Muscle of arm (tissue), 14 donors: ENCODE measurements at places on chromosomes 16 and 17.
A peak's percentile ranks its signal among the peaks of the same experiment; 100 is the strongest.

- no peak for DNase-seq
These were observed 41.1 kb upstream of the GSE1 start for GRCh38 chr16:85571813-85572619.

DNA sequence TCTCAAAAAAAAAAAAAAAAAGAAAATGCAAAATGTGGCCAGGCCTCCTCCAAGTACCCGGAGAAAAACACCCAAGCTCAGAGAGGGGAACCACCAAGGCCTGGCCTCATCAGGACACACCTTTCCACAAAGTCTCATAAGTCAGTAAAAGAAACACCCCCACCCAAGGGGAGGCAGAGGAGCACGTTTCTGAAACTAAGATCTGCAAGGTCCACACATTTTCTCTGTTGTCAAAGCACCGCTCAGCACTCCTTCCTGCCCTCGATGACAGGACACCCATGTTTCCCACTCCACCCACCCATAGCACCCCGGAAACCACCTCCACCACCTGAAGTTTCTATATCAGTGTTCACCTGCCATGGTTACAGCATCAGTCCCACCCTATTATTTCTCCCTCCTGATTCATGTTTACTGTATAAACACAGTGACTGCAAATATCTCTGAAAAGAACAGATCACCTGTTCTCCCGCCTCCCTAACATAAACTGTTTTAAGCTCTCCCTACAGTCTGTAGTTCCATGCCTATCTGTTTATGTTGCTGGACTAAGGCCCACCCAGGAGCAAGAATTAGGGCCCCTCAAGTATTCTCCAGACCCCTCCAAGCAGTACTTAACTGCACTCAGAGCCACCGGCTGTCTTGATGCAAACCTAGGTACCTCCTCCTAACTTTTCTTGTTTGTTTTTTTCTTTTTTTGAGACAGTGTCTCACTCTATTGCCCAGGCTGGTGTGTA lies 2.0 kb downstream of the CORO7 start:
- no peak for DNase-seq

DNA sequence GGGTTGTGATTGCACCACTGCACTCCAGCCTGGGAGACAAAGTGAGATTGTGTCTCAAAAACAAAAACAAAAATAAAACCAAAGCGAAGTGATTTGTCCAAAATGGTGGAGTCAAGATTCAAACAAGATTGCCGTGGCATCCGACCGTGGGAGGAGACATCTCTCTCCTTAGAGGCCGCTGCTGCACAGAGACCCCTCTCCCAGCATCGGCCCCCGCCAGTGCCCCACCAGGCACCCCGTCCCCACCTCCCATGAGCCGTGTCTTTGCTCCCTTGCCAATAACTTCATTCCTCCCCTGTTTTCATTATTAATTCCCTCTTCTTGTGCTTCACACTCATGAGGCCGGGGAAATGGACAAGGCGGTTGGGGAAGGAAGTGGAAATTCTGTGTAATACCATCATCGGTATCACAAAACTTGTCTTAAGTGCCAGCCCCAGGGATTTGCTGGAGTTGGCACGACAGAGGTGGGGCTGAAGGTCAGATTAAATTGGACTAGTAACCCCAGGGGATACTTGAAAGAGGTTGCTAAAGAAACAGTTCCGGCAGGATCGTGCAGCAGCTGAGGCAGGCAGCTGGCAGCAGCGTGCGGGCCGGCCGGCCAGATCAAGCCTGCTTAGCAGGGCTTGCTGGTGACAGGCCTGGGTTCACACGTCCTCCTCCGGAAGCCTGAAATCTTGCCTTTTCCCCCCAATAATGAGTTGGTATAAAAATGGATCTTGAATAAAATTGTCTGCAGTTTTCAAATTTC lies 66.8 kb downstream of the RTN4RL1 start:
- no peak for DNase-seq

- no peak for DNase-seq
These were observed 91.0 kb upstream of the SDK2 start for GRCh38 chr17:73735245-73735644.

- no peak for DNase-seq
These were observed 2.7 kb upstream of the KCNJ2 start for GRCh38 chr17:70166615-70167014.

DNA sequence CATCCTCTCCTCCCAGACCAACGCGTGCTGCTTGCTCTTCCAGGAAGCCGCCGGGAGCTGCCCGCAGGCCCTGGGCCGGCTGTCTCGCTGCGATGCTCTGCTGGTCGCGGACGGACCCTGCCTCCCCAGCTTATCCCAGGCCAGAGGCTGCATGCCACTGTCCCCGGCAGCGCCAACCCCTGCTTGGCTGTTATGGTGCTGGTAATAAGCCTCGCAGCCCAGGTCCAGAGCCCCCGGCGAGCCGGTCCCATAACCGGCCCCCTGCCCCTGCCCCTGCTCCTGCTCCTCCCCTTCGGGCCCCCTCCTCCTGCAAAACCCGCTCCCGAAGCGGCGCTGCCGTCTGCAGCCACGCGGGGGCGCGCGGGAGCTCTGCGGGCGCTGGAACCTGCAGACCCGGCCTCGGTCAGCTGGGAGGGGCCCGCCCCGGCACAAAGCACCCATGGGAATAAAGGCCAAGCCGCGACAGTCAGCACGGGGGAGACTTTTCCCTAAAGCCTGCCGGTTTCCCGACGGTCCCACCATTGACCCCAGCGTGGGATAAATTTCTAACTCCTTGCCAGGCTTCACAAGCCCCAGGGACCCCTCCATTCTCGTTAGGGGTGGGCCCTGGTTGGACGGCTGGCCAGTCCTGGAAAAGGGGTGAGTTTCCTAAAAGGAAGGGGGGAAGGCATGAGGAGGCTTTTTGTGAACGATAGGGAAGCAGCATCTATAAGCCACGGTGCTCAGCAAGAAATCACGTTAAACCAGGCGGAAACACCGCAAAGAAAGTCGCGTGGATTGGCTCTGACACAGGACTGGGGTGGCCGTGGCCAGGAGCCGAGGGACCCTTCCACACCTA lies 11.2 kb downstream of the ENPP7 start:
- DNase-seq, result peak; percentile 68

DNA sequence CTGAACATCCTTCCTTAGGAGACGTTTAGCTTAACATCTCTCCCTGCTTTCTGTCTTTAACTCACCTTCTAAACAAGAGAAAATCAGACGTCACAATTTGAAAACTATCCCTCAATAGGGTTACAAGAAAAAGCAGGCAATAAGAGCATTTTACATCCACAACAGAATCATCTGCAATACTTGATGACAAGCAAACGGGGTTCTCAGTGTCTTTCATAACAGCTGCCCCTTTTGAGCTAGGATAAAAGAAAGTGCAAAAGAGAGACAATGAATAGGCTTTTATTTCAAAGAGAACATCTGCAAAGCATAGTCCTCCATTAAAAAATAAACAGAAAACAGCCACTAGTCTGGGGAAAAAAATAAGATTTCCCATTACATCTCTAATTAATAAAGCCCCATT lies 13.2 kb downstream of the XYLT1 start:
- DNase-seq, result no peak

DNA sequence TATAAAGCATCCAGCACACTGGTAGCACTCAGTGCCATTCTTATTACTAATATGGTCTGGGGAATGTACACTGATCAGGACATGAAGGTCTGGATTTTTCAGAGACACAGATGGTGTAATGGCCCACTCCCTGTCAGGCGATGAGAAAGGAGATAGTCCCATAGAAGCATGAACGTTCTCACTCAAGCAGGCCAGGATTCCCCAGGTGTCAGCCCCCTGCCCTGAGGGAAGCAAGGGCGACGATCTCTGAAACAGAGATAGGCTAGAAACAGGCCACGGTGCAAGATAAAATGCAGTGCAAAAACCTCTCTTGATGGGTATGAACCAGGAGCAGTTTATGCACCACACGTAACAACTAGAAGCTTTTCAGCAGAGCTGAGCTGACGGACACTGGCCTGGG lies 10.6 kb downstream of the PRPSAP1 start:
- no peak for DNase-seq

- no peak for DNase-seq
These were observed 2.3 kb downstream of the AXIN1 start for GRCh38 chr16:350203-350602.

- no peak for DNase-seq
These were observed 108.6 kb downstream of the CMIP start for GRCh38 chr16:81553080-81553813.

- no peak for DNase-seq
These were observed 249.0 kb downstream of the BCAS3 start for GRCh38 chr17:60926466-60927183.

DNA sequence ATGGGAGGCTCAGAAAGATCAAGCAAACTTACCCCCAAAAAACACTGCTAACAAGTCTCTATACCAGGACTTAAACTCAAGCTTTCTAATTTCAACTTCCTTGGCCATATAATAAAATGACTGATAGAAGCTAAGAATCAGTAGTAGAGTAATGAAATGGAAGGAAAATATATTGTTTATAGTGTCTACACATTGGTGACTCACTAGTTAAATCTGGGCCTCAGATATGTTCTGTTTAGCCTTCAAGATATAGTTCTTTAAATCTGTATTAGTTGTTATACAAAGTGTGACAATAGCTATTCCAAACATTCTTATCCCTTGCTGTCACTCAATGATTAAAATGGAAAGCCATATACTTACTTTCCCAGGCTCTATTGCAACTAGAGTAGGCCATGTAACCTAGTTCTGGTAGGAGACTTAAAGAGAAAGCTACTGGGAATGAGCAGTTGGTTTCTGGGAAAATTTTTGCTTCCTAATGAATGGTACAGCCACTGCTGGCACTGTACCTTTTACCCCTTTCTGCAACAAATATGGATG lies 18.3 kb downstream of the SSH2 start:
- no peak for DNase-seq

GRCh38 chr16:30525844-30526136 lies 576 bp downstream of the ZNF768 start:
- no peak for DNase-seq

- DNase-seq, result no peak
These were observed 8.7 kb downstream of the ENPP7 start for GRCh38 chr17:79739148-79740062.

DNA sequence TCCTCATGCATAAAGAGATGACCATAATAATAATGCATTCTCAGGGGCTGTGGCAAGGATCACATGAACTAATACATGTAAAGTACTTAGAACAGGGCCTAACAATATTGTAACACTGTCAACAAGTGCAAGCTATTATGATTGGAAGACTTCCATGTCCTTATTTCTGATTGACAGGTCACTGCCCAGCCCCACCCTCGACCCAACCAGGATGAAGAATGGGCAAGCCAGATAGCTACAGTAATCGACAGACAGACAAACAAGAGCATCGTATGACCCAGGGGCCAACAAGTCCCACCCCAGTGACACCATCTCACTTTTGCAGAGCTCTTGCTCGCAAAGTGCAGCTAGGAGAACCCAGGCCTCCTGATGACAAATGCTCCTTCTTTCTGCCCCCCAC lies 14.6 kb upstream of the MMP2 start:
- no peak for DNase-seq

DNA sequence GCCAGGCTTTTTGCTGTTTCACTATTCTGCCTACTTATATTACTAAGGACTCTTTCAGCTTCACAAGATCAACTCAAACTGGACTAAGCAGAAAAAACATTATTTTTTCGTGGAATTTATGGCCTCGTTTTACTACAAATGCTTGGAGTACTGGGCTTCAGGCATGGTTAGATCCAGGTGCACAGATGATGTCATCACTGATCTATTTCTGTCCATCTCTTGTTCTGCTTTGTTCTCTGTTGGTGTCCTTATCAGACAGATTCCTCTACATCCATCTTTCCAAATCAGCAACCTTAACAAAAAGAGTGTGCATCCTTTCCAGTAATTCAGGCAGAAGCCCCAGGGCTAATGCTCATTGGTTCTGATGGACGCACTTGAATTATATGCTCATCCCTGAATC lies 109.9 kb upstream of the DNAH9 start:
- DNase-seq, result no peak

DNA sequence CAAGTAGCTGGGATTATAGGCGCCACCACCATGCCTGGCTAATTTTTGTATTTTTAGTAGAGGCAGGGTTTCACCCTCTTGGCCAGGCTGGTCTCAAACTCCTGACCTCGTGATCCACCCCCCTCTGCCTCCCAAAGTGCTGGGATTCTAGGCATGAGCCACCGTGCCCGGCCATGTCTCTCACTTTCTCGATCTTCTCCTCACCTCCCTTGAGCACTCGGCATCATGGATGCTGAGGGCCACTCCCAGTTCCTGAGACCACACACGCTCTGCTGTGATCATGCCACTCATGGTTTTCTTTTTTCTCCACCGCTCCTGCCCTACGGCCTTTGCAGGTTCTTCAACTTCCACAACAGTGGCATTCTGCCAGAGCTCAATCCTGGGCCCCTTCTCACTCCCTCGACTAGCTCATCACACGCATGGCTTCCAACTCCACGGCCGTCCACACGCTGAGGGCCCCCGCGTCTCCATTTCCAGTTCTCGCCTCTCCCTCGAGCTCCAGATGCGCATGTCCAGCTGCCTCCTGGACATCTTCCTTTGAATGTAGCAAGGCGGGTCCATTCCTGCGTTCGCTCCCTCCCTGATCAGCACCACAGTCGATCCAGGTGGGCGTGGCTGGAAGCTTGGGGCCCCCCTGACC lies 5.5 kb upstream of the NCBP3 start:
- no peak for DNase-seq

GRCh38 chr17:37117373-37118142 lies 168.8 kb downstream of the AATF start:
- no peak for DNase-seq

DNA sequence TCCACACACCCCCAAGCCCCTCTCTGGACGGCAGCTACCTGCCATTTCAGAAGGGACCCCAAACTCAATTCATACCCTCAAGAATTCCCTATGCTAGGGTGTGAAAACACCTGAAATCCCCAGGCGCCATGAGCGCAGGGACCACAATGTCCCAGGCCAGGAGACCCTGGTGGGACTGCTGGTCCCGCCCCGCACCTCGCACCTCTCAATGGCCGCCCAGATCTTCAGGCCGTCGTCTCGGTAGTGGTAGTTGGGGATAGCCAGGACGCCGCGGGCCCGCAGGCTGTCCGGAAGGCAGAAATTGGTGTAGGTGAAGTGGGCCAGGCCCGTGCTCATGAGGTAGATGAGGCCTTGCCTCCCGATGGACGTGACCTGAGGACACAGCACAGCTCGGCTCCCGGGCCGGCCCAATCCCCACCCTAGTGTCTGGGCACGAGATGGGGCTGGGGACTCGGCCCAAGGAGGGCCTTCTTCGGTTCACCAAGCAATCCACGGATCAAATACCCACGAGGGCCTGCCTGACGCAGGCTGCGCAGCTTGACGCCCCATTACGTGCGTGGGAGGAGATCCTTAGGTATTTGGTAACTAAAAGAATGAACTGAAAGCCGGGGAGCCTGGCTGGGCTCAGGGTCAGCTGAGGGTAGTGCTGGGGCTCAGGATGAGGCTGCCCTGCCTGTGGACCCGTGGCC lies 9.2 kb downstream of the ALOXE3 start:
- DNase-seq, result no peak

DNA sequence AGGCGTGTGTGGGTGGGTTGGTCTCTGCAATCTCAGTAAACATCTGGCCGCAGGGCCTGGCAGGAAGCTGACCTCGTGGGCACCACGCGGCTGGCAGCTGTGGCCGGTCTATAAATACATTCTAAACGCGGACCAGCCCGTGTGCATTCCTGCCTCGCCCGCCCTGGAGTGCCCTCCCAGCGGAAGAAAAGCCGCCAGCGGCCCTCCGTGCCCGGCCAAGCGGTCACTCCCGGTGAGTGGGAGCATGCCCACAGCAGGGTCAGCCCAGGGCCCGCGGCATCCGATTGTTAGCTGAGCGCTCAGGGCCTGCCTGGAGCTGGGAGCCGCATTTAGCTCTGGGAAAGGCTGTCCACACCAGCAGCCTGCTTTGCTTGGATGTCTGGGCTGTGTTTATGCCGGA lies 10.3 kb downstream of the ZNF469 start:
- DNase-seq, result no peak

- no peak for DNase-seq
These were observed 46.6 kb downstream of the HOXB1 start for GRCh38 chr17:48484256-48484655.

- DNase-seq, result no peak
These were observed 133.4 kb downstream of the OR1D5 start for GRCh38 chr17:2929881-2930533.
